ENCODE measurements at places on chromosomes 2 and 18. TPM values are rescaled to one million over a fixed set of nuclear protein-coding genes. Genes with fewer than 3 reads are reported as not detected.

Gene ABCG5
- not detected for total RNA-seq

Gene TP53I3
- 64.4 TPM for total RNA-seq

- DNase-seq = no peak
Measured at GRCh38 chr2:139759000-139759505, 978.9 kb upstream of the NXPH2 start.

Gene C2orf80
- not detected for total RNA-seq

Gene AQP12B
- not detected for total RNA-seq

GRCh38 chr2:196376984-196377877 is 205.9 kb upstream of the STK17B start:
- DNase-seq = no peak

DNA sequence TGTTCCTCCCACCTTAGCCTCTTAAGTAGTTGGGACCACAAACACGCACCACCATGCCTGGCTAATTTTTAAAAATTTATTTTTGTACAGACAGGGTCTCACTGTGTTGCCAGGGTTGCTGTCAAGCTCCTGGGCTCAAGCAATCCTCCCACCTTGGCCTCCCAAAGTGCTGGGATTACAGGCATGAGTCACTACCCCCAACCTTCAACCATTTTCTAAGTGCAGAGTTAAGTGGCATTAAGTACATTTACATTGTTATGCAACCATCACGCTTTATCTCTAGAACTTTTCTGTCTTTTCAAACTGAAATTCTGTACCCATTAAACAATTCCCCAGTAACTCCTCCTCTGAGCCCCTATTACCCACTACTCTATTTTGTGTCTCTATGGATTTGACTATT is 45.9 kb upstream of the AFF3 start:
- no peak for DNase-seq

GRCh38 chr2:236956641-236957040 is 129.0 kb upstream of the COPS8 start:
- DNase-seq = no peak

DNA sequence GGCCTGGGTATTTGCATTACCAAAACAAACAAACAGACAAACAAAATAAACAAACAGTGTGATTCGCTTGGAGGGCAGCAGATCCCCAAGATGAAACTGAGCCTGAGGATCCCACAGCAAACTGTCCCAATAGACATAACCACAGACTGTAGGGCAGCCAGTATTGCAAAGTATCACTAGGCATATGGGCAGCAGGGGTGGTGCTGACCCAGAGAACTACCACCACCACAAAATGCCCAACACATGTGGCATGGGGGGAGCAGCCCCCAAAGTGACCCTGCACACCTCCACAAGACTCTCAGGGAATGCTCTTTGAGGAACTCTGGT is 330.1 kb downstream of the CYRIA start:
- DNase-seq = no peak

- DNase-seq = peak; percentile 88
Measured at GRCh38 chr2:29921560-29921915, at the start of gene ALK. Gene ALK, minus strand, starts transcription at chr2:29921586. Its CDS starts 927 bp downstream, at chr2:29920659.

GRCh38 chr2:229521576-229521975 is 192.8 kb downstream of the DNER start:
- no peak for DNase-seq

Gene FHOD3
- 1.6 TPM for total RNA-seq

DNA sequence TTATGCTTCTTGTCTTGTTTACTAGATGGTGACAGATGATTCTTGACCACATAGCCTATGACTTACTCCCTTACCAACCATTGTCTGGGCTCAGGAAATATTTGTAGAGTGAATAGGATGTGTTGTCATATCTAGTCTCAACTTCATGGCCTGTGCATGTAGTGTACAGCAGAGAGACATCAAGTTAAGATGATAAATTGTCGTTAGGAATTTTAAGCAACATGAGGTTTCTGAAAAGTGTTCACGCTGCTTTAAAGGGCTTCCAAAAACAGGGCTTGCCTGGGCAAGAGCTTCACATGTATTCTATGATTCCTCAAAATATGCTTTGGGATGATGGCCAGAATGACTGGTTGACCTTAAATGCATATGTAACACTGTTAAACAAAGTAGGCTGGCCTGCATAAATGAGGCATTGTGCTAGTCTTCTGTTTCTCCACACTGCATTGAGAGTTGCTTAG is 424.0 kb downstream of the RND3 start:
- DNase-seq = no peak

DNA sequence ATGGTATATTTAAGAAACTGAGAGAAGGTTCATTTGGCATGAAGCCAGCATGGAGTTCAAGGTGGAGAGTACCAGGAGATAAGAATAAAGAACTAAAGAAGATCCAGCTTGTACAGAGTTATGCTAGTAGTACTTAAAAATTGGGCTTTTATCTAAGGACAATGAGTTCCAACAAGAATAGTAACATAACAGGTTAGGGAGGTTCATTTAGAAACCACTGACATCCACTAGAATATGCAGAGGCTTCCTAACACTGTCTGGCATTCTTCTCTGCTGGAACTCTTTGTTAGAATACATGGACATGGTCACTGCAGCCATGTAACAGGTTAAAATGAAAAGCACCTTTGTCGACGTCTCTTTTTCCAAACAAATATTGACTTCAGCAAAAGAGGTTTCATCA is 42.6 kb upstream of the DSC1 start:
- DNase-seq = no peak

Gene LHCGR
- total RNA-seq = not detected

- no peak for DNase-seq
Measured at GRCh38 chr18:53971331-53971730, 253.1 kb downstream of the MBD2 start.

DNA sequence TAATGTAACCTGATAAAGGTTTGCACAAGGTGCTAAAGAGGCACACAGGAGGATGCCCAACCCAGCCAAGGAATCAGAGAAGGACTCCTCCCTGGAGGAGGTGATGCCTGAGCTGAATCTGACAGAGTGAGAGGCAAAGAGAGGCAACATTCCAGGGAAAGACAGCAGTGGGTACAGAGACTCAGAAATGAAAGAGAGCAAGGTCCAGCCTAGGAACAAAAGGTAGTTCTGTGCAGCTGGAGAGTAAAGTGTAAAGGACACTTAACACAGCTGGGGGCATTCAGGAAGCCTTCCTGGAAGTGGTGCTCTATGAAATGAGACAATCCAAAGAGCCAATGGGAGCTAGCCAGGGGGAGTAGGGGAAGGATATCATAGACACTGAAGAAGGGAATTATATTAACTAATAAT is 181.0 kb upstream of the GLI2 start:
- DNase-seq = no peak

DNA sequence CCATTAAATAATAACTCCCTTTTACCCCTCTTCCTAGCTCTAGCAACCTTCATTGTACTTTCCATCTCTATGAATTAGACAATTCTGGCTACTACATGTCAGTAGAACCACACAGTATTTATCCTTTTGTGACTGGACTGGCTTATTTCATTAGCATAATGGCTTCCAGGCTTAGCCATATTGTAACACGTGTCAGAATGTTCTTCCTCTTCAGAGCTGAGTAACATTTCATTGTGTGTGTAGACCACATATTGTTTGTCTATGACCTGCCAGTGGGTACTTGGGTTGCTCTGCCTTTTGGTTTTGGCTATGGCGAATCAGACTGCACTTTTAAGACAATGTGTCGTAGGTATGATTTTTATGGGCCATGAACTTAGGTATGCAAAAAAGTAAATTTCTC is 20.9 kb downstream of the TSN start:
- DNase-seq = no peak

GRCh38 chr2:20649976-20650375 is 922 bp downstream of the HS1BP3 start:
- no peak for DNase-seq

Gene HOXD1
- total RNA-seq = 0.16 TPM

Gene CD8B2
- total RNA-seq = not detected

Gene CACNB4
- total RNA-seq = 2.3 TPM

GRCh38 chr18:35378574-35378896 is 1.4 kb upstream of the ZNF396 start:
- DNase-seq = no peak

GRCh38 chr2:121085801-121086200 is 199.2 kb downstream of the TFCP2L1 start:
- DNase-seq = no peak

GRCh38 chr2:176997074-176997791 is 215.4 kb upstream of the HNRNPA3 start:
- DNase-seq = no peak

DNA sequence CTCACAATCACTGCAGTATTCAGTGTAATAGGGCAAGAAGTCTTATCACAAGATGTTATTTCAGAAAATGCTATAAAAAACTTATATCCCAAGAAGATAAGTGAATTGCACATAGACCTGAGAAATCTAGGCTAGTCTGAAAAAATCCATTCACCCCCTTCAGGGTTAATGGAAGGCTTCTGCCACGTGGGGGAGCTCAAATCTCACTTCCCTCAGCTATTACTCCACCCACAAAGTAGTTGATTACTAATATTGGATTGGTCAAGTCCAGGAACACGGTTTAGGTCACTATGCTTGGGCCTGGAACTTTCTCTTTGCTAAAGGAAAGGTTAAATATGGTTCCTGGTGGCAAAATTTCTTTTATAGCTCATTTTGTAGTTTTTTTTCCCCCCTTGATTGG is 51.2 kb upstream of the ADAM23 start:
- no peak for DNase-seq

DNA sequence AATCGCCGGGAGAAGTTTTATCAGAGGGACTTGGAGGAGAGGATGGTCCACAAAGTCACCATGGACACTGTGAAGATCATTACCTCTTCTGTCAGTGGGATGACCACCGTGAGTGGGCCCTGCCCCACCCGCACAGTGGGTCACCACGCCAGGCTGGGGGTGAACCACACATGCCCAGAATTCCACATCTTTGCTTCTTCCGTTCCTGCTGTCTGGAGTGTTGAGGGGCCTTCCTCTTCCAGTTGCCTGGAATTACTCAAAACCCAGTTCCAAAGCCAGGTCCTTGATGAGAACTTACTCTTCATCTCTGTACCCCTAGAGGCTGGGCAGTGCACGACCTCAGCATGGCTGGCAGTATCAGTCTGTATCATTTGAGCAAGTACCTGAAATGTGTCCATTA is 22.1 kb downstream of the MROH2A start:
- peak; percentile 5 for DNase-seq

GRCh38 chr2:181954538-181954883 is 31.1 kb upstream of the PPP1R1C start:
- DNase-seq = no peak

GRCh38 chr2:198097630-198098029 is 293.2 kb downstream of the PLCL1 start:
- no peak for DNase-seq

Gene MC5R
- not detected for total RNA-seq

DNA sequence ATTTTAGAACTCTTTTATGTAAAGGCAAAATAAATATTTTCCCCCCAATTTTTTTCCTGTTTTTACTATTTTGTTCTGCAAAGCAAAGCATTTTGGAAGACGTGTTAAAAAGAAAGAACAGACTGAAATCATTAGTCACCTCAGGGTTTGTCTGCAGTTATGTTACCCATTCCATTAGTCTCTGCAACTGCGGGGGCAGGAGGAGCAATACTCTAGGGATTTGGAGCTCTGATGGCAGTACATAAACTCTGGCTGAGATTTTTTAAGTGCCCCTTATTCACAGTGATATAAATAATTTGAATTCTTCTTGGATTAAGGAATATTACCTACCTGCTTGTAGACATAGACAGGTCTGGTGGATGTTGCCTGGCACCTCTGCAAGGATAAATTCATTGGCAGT is 88.0 kb upstream of the CELF4 start:
- no peak for DNase-seq

GRCh38 chr2:169136885-169137534 is 67.6 kb downstream of the DHRS9 start:
- DNase-seq = no peak

DNA sequence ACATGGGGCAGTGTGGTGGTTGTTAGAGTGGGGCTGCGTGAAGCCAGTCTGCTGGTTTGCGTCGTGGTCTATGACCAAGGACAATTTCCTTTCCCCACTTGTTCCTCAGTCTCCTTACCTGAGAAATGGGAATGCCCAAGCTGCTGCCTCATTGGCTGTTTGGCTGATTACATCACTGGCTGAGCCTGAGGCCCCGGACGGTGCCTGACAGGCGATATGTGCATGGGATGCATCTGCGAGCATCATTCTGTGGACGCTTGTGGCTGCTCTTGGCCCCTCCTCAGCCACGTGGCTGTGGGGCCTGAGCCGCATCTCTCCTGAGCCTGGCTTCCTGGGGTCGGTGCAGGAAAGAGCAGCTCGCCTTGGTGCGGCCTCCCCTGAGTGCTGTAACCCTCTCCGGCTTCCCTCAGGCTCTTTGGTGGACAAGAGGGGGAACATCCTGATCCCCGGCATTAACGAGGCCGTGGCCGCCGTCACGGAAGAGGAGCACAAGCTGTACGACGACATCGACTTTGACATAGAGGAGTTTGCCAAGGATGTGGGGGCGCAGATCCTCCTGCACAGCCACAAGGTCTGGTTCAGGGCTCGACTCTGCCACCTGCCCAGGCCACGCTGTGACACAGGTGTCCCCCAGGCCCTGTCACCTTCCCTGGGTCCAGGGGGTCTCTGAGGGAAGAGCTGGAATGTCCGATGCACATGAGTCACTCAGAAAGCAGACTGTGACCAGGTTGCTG is 17.2 kb downstream of the CNDP2 start:
- no peak for DNase-seq

DNA sequence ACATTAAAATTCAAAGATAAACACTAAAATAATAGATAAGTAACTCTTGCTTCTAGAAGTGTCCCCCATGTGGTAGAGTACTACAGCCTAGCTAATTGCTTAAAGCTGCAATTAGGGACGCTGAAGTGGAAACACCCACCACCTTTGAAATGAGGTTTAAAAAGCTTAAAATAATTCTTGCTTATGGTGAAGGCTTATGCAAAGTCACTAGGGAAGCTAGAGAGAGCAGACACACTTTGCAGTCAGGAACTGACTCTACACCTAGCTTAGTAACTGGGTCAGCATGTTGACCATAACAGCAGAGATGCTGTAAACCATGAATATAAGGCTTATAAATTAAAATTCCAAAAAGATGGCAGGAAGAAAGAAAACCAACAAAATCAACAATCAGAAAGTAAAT is 65.4 kb upstream of the DSG1 start:
- DNase-seq = no peak

DNA sequence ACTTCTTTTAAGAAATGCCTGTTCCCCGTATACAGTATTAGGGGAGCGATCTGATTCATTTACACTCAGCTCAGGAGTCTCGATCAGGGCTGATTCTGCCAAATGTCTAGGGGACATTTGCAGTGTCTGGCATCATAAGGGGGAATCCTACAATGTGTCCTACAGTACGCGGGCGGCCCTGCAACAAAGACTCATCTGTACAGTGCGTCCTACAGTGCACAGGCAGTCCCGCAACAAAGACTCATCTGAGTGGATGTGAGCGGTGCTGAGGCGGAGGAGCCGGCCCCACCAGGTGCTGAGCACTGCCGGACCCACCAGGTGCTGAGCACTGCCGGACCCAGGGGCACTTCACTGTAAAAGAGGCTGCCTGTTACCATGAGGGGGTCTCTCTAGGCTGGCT is 102.5 kb downstream of the FAM210A start:
- no peak for DNase-seq

Gene SERPINB10
- not detected for total RNA-seq
